Right hindlimb (tissue), 1 donor: ENCODE measurements at places on chromosomes 4 and X.

GRCh38 chrX:150623583-150623982 lies 55.2 kb downstream of the MTM1 start:
- DNase-seq = no peak

DNA sequence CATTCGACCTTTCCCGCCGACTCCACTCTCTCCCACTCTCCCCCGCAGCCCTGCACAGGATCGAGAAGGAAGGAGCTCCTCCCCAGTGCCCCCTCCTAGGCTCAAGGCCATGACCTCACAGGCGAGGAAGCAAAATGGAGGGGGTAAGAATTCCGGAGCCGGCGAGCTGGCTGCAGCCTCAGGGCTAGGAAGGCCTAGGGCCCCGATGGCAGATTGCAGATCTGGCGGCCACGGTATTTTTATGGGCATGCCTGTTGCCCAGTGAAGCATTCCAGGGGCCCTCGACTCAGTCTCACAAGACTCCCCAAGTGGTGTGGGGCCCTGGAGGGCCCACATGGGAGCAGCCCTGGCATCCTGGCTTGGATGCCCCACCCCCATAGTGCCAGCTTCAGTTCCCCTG lies 942 bp upstream of the L1CAM start:
- no peak for DNase-seq

DNA sequence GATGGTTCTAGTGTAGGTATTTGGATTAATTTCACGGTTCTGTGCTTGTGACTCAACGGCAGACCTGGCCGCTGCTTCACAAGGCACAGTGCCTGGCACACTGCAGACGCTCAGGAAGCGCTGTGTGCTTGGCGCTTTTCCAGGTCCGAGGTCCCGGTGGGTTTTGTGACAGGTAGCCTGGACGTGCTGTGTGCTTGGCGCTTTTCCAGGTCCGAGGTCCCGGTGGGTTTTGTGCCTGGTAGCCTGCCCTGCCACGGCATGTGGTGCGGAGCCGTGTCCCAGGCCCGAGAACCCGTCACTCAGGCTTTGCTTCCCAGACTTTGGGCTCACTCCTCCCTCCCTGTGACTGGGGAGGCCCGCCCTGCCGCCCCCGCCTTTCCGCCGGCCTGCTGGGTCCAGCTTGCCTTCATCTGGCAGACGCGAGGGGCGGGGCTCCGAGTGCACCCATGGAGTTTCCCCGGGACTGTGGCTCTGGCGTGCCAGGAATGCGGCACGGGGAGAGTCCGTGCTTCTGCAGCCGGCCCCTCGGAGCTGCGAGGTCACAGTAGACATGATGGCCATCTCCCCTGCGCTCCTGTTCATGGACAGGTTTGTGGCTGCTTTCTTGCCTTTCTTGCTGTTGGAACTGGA lies 44.2 kb downstream of the TBC1D14 start:
- DNase-seq = peak; percentile 69

GRCh38 chr4:88275516-88275915 lies 8.8 kb downstream of the PPM1K start:
- no peak for DNase-seq

DNA sequence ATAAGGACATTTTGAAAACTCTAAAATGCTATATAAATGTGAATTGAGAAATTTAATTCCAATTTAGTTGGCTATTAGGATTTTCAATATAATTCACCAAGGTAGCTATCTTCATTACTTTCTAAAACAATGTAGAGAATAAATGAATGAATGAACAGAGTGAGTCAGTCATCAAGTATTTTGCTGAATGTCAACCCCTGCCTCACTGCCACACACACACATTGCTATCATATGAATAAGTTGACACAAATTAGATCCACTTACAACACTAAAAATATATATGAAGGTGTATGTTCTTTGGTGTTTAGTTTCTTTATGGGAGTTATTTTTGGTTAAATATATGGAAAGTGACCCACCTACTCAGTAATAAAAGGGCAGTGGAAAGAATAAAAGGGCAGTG lies 141.4 kb upstream of the SMIM10 start:
- no peak for DNase-seq

DNA sequence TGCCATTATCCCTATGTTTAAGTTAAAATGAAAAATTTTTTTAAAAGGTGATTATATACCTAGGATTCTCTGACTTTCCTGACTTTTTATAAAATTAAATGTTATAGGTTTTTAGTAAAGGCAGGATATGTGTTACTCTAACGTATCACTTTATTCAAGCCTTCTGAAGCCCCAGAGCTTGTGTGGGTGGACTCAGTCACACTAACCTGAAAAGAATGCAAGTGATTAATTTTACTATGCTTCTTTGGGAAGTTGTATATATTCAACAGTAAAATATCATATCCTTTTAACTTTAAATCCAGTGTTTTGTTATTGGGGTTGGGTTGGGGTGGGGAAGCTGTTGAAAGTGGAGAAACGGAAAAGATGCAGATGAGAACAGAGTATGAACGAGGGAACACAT lies 22.8 kb downstream of the PDLIM3 start:
- DNase-seq = no peak

GRCh38 chrX:133661962-133662839 lies 246.9 kb upstream of the GPC4 start:
- no peak for DNase-seq

- DNase-seq = no peak
Measured at GRCh38 chrX:153471663-153472280, 1.4 kb upstream of the HAUS7 start.

- no peak for DNase-seq
Measured at GRCh38 chrX:27680726-27681125, 90.6 kb downstream of the DCAF8L2 start.

DNA sequence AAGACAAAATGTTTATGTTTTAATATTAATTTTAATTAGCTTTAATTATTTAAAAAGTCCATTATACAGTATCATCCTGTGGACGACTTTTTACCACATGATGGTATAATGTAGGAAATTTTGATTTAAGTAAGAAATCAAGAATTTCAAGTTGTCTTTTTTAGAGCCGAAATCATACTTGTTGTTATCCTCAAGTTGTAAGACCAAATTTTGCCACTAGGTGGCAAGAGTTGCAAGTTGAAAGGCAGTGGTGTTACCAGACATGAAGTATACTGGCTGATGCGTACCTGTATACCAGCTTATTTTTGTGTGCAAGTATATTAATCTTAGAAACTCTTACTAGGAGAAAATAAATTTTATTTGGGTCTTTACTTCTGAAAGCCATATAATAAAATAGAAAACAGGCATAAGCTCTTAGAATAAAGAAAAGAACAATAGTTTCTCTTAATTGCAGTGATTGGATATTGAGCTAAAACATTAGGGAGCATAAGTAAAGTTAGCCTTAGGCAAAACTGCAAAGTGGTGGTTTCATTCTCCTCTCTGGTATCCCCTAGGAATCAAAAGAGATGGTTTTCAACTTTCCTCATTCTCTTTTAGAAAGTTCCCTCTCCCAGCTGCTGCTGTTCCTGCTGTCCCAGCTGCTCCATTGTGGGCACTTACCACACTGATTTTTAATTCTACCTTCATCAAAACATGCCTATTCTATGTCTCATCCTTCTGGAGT lies 118.0 kb upstream of the WDFY3 start:
- peak; percentile 24 for DNase-seq

DNA sequence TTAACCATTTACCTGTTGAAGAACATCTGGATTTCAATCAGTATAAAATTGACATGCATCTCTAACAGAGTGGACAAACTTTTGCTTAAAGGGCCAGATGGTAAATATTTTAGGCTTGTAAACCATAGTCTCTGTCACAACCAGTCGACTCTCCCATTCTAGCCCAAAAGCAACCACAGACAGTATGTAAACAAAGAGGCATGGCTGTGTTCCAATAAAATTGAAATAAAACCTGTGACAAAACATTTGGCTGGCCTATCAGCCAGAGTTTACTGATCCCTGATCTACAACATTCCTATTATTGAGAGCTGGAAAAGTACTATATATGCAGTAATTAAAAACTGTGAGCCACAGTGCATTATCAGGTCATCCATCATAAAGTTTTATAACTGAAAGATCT lies 3.2 kb downstream of the CENPC start:
- DNase-seq = no peak

DNA sequence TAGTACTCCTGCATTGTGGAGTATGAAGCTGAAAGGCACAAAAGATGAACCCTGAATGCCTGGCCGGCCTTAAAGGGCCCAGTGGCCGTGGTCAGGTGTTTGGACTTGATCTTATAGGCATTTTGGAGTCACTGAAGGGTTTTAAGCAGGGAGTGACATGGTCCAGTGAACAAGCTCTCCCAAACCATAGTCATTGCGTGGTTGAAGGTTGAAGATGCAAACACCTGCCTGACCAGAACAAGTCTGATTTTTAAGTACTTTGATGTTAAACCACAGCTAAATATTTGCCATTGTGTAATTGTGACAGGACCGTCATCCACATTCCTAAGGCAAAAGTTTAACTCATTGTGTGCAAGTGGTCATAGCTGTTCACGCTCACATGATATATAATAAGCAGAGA lies 3.3 kb downstream of the STK32B start:
- DNase-seq = no peak

DNA sequence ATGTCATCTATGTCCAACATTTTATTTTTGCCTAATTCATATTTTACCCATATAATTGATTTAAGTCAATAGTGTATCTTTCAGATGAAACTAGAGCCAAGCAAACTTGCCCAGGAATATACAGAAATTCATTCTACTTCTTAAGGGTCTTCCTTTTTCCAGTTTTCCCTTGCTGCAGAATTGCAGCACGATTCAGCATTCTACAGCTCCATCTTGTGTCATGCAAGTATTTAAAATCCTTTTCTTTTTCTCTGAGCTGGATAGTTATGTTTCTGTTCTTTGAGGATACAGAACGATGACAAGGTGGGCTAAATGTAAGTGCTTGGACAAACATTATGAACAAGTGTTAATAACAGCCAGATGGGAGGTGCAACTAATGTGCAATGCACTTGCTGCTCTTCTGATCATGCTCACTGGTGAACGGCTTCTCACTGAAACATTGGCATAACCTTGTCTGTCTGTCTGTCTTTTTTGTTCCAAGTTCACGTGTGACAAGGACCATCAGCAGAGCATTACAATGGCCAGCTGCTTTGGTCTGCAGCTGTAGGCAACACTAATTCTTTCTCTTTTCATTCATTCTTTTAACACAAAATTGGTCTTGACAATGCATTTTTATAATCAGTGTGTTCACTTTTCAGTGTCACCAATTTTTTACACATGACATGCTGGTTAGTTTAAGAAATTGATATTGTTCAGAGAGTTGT lies 1821.7 kb downstream of the ARAP2 start:
- DNase-seq = no peak

DNA sequence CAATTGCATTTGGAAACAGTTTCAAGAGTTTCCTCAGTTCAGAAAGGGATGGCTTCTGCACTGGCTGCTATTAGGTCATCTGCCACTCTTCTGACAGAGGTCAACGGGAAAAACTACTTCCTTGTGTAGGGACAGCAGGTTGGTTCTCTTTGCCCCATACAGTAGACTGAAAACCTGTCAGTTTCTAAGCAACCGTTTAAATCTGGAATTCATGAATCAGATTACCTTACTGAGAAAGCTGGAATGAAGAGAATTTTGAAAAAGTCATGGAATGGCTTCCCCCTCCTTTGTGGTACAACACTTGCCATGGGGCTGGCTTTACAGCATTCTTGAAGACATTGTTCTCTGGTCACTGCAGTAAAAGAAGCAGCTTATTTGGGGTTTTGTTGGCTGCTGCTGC lies 240.3 kb downstream of the IL1RAPL2 start:
- no peak for DNase-seq

GRCh38 chrX:129654652-129655546 lies at the start of gene APLN:
Gene APLN (minus strand): TSS chrX:129654956. CDS start chrX:129654630, 326 bp downstream.
- DNase-seq = peak; percentile 73

GRCh38 chr4:3243136-3243780 lies 5.7 kb upstream of the MSANTD1 start:
- DNase-seq = no peak

DNA sequence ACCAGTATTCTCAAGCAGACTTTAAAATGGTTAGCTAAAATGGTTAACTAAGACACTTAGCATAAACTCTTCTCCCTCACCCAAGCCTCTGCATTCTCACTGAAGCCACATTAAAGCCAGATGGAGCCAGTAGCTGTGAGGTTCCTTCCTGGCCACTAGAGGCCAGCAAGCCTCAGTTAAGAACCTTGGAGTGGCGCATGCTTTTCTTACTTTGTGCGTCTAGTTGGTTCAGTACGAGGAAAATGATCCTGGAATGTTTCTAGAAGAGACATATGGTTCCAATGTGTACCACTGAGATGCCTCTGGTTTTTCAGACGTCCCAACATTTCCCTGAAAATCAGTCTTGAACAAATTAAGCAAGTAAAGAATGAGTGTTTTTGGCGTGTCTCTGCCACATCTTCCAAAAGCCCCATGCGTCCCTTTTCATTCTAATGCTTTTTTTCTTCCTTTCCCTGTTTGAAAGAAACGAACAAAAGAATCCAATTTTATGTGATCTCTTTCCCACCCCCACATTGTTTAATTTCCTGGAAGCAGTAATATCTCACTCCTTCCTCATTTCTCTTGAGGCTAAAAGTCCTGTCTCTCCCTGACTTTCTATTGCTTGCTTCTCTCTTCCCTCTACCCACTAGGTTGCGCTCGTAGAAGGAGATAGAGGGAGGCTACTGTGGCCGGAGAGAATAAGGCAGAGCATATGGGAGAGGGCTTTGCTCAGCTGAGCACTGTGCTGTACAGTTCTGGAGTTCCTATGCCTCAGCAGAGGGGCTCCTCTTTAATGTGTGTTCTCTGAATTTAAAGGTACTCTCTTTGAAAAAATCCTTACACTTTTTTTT lies 82.9 kb upstream of the TAB3 start:
- DNase-seq = peak; percentile 38

DNA sequence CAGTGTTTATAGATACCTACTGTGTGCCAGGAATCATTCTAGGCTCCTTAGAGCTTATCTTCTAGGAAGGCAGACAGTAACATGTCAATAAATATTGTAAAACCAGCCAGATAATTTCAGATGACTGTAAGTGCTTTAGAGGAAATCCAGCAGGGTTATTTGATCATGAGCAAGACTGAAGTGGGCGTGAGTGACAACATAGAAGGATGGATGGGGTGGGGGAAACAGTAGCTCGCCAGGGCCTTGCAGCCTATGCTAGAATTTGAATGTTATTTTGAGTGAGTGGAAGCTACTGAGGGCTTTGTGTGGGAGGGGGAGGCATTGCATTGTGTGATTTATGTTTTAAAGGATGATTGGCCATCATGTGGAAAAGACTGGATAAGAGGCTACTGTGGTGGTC lies 6.7 kb downstream of the SRD5A3 start:
- no peak for DNase-seq

- no peak for DNase-seq
Measured at GRCh38 chr4:88382621-88383020, 4.0 kb downstream of the HERC6 start.

DNA sequence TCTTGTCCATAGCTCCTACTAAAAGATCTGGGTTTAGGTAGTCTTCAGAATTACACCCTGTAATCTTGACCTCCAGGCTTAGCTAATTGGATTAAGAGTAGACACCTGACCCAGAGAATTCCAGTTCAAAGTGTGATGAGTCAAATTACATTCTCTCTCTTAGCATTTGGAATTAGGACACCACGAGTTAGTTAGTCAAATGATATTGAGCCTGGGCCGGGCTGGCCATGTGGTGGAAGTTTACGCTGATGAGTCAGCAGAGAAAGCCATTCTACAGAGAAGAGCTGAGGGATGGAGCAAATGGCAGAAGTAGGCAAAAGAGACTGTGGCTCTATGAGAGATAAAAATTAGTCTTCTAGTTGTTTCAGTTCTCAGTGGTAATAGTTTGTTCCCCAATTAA lies 31.1 kb downstream of the CEP44 start:
- DNase-seq = no peak
